ENCODE measurements at places on chromosomes 11 and 22. TPM values are rescaled to one million over a fixed set of nuclear protein-coding genes. Genes with fewer than 3 reads are reported as not detected.

- DNase-seq, result no peak
These were observed 786 bp downstream of the RASL10A start for GRCh38 chr22:29314537-29315285.

DNA sequence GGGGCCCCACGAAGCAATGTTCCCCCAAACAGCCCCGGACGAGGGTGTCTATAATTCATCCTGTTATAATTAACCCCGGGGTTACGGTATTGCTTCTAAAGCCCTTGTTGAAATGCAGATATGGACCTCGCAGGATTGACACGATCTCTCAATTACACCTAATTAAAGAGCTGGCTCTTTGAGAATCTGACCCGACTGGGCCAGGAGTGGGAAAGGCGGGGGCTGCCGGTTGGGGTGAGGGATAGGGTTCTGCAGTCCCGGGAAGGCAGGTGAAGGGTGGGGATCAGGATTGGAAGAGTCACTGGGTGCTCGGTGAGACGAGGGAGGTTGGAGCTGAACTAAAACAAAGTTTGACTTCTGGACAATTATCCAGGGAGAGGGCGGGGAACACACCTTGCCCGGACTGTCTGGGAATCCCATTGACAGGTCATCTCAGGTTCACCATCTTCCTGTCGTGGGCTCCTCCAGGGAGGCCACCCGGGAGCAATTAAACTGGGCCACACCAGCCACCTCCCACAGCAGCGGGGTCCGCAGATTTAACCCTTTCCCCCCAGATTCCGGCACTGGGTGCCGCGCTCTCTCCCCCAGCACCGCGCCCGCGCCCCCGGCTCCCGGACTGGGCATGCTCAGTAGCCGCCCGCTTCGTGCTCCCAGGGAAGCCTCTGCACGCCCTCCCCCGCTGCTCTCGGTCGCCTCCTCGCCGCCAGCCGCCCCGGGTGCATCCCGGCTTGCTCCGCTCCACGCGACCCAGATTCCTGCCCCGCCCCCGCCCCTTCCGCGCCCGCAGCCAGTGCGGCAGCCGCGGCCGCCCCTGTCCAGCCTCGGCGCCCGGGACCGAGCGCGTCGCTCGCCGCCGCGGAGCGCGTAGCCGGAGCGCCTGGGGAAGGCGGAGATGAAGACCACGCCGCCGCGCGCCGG lies at the start of gene ELMOD1:
TSS of gene ELMOD1 (plus strand) at position 688 of the 918 bp plus-strand sequence. CDS start 27,043 bp downstream, outside the sequence.
- DNase-seq, result no peak

GRCh38 chr11:17554487-17554886 lies 7.4 kb downstream of the OTOG start:
- no peak for DNase-seq

The SERHL2 gene
- total RNA-seq, result 4.1 TPM

The GNG3 gene
- not detected for total RNA-seq

The HEPN1 gene
- not detected for total RNA-seq

DNA sequence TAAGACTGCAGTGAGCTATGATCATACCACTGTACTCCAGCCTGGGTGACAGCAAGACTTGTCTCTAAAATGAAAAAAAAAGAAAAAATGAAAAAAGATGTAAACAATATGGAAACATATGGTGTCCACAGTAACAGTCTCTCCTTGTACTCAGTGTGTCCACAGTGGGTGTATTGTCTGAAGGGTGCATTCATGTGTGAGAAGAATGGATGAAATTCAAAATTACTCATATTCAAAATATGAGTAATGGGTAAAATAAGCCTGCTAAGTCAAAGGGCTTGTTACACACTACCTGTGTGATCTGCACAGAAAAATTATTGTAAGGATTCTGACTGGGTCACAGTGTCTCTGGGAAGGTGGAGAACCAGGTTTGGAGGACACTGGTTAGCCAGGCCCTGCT lies 26.9 kb downstream of the PPFIA1 start:
- DNase-seq, result no peak

The RSF1 gene
- 37.8 TPM for total RNA-seq

The GRAMD1B gene
- total RNA-seq, result 1.7 TPM

DNA sequence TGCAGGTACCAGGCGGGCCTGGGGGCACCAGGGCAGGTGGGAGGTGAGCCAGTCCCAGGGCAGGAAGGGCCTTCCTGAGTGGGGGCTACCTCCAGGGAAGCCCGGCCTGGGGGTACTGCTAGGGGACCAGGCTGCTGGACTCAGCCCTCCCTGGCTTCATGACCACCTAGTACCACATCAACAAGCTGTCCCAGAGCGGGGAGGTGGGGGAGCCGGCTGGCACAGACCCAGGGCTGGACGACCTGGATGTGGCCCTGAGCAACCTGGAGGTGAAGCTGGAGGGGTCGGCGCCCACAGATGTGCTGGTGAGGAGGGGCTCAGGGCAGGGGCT lies 6.7 kb downstream of the TRPT1 start:
- DNase-seq, result no peak

Measured in esophagus squamous epithelium (tissue), 5 donors.